Aorta (tissue), 5 donors: ENCODE measurements at places on chromosomes 2 and 18. TPM values are rescaled to one million over a fixed set of nuclear protein-coding genes. Genes with fewer than 3 reads are reported as not detected.

GRCh38 chr2:200863782-200864175 is 679 bp downstream of the CLK1 start:
- H3K4me3 ChIP-seq: peak overlapping the region; percentile 80
- H3K4me1 ChIP-seq: no peaks in the 10 kb centered on the region

DNA sequence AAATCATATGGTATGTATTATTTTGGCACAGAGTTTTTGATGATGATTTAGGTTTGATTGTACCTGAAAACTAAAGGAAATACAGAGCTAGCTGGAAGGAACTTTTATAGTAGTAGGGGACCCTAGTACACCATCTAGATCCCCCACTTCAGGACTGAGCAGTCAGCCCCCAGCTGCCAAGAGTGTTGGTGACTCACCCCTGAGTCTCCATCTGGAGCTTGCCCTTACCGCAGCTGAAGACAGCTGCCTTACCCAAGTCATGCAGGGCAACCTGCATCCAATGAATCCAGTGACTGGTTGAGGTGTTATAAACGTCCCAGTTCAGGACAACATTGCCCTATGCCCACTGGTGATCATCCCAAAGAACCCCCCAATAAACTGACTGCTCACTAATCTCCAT is 15.3 kb downstream of the PMS1 start:
- no peak overlapping the region for H3K4me3 ChIP-seq
- no peak overlapping the region for H3K27ac ChIP-seq
- no peaks in the 10 kb centered on the region for H3K27me3 ChIP-seq
- no peak for DNase-seq

Gene MOGAT1
- total RNA-seq: not detected

GRCh38 chr2:10101491-10101890 is 21.0 kb upstream of the RRM2 start:
- no peaks in the 10 kb centered on the region for H3K4me1 ChIP-seq
- no peak overlapping the region for H3K27ac ChIP-seq
- DNase-seq: no peak
- no peak overlapping the region for H3K4me3 ChIP-seq
- H3K27me3 ChIP-seq: no peaks in the 10 kb centered on the region

DNA sequence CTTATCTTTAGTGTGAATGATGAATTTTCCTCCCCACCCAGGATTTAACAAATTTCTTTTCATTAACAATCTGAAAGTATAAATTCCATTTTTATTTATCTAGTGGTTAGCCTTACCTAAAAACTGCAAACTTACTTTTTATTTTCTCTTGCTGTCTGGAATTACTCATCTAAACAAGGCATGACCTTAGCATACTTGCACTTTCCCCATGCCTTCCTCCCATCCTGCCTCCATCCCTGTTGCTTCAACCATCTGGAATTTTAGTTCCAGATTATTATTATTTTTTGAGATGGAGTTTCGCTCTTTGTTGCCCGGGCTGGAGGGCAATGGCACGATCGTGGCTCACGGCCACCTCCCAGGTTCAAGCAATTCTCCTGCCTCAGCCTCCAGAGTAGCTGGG is 35.6 kb downstream of the GDF7 start:
- no peak for DNase-seq
- no peak overlapping the region for H3K27ac ChIP-seq
- peaks cover 3% of the 10 kb centered on the region for H3K4me1 ChIP-seq
- no peak overlapping the region for H3K4me3 ChIP-seq
- no peaks in the 10 kb centered on the region for H3K36me3 ChIP-seq

Gene CFAP65
- not detected for total RNA-seq

GRCh38 chr18:79790996-79791972 is 6.5 kb upstream of the KCNG2 start:
- no peaks in the 10 kb centered on the region for H3K4me1 ChIP-seq
- no peak overlapping the region for H3K4me3 ChIP-seq
- no peaks in the 10 kb centered on the region for H3K27me3 ChIP-seq
- H3K27ac ChIP-seq: no peak overlapping the region

Gene CIB4
- not detected for total RNA-seq

GRCh38 chr2:74554820-74555531 is 456 bp downstream of the DOK1 start:
- H3K36me3 ChIP-seq: no peaks in the 10 kb centered on the region
- no peaks in the 10 kb centered on the region for H3K27me3 ChIP-seq
- H3K4me1 ChIP-seq: no peaks in the 10 kb centered on the region

GRCh38 chr18:26397019-26397418 is 151.3 kb downstream of the KCTD1 start:
- H3K36me3 ChIP-seq: no peaks in the 10 kb centered on the region
- no peaks in the 10 kb centered on the region for H3K4me1 ChIP-seq
- no peak for DNase-seq
- no peaks in the 10 kb centered on the region for H3K27me3 ChIP-seq
- no peak overlapping the region for H3K27ac ChIP-seq

GRCh38 chr2:238915196-238915595 is 67.3 kb downstream of the TWIST2 start:
- H3K4me3 ChIP-seq: no peak overlapping the region
- no peaks in the 10 kb centered on the region for H3K4me1 ChIP-seq
- no peaks in the 10 kb centered on the region for H3K36me3 ChIP-seq
- H3K27me3 ChIP-seq: no peaks in the 10 kb centered on the region
- DNase-seq: no peak
- H3K27ac ChIP-seq: no peak overlapping the region

- no peaks in the 10 kb centered on the region for H3K4me1 ChIP-seq
- no peaks in the 10 kb centered on the region for H3K27me3 ChIP-seq
- no peak for DNase-seq
- no peaks in the 10 kb centered on the region for H3K36me3 ChIP-seq
- H3K4me3 ChIP-seq: no peak overlapping the region
These were observed 15.2 kb downstream of the GNLY start for GRCh38 chr2:85709401-85709811.

Gene RTP5
- total RNA-seq: not detected

Gene GDF7
- 16.4 TPM for total RNA-seq

Gene GPR155
- 15.9 TPM for total RNA-seq

GRCh38 chr2:41414486-41415230 is 633.2 kb upstream of the PKDCC start:
- no peaks in the 10 kb centered on the region for H3K36me3 ChIP-seq
- no peak overlapping the region for H3K4me3 ChIP-seq
- no peaks in the 10 kb centered on the region for H3K27me3 ChIP-seq

- H3K27ac ChIP-seq: no peak overlapping the region
- H3K4me3 ChIP-seq: no peak overlapping the region
- H3K36me3 ChIP-seq: no peaks in the 10 kb centered on the region
- H3K4me1 ChIP-seq: peaks cover under 1% of the 10 kb centered on the region
- no peaks in the 10 kb centered on the region for H3K27me3 ChIP-seq
These were observed 3.6 kb downstream of the SCRN3 start for GRCh38 chr2:174399171-174399570.

GRCh38 chr2:18312818-18313217 is 247.6 kb downstream of the RDH14 start:
- no peak overlapping the region for H3K27ac ChIP-seq
- H3K27me3 ChIP-seq: no peaks in the 10 kb centered on the region
- DNase-seq: no peak
- peaks cover 4% of the 10 kb centered on the region for H3K4me1 ChIP-seq
- H3K36me3 ChIP-seq: no peaks in the 10 kb centered on the region

- DNase-seq: no peak
- no peak overlapping the region for H3K4me3 ChIP-seq
- H3K4me1 ChIP-seq: no peaks in the 10 kb centered on the region
- H3K36me3 ChIP-seq: no peaks in the 10 kb centered on the region
- H3K27ac ChIP-seq: no peak overlapping the region
These were observed 109.0 kb upstream of the CBLN2 start for GRCh38 chr18:72652990-72653593.

Gene CAPN10
- 23.7 TPM for total RNA-seq

- no peaks in the 10 kb centered on the region for H3K4me1 ChIP-seq
- H3K27me3 ChIP-seq: no peaks in the 10 kb centered on the region
- H3K27ac ChIP-seq: no peak overlapping the region
- no peaks in the 10 kb centered on the region for H3K36me3 ChIP-seq
These were observed 24.9 kb downstream of the ZFP36L2 start for GRCh38 chr2:43201497-43201896.

GRCh38 chr2:13057671-13058070 is 340.9 kb downstream of the TRIB2 start:
- H3K27me3 ChIP-seq: no peaks in the 10 kb centered on the region
- no peaks in the 10 kb centered on the region for H3K4me1 ChIP-seq
- no peak for DNase-seq
- H3K4me3 ChIP-seq: no peak overlapping the region
- no peaks in the 10 kb centered on the region for H3K36me3 ChIP-seq

DNA sequence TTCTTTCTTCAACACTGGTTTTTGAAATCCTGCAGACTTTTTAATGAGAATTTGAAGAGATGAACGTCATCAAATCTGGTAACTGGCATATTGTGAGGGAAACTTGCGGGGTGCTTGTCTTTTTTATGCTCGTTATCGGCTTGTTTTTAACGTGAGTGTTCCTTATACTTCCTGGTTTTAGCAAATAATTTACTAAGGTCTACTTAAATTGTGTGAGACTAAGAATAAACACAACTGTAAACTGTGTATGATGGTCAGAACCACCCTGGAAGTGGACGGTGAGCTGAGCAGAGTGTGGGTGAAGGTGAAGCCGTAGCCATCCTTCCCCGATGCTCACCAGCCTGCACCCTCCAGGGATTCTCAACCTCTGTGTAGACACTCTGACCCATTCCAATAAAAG is 82.3 kb upstream of the CDC42EP3 start:
- no peaks in the 10 kb centered on the region for H3K4me1 ChIP-seq
- H3K36me3 ChIP-seq: no peaks in the 10 kb centered on the region
- H3K27me3 ChIP-seq: no peaks in the 10 kb centered on the region
- H3K4me3 ChIP-seq: no peak overlapping the region
- no peak for DNase-seq

Gene TFPI
- total RNA-seq: 135 TPM

- no peak overlapping the region for H3K27ac ChIP-seq
- H3K27me3 ChIP-seq: no peaks in the 10 kb centered on the region
- H3K4me1 ChIP-seq: no peaks in the 10 kb centered on the region
These were observed 83.6 kb downstream of the CTNNA2 start for GRCh38 chr2:79596403-79596802.

GRCh38 chr2:148594216-148594615 is 50.3 kb upstream of the EPC2 start:
- no peak overlapping the region for H3K27ac ChIP-seq
- DNase-seq: no peak

DNA sequence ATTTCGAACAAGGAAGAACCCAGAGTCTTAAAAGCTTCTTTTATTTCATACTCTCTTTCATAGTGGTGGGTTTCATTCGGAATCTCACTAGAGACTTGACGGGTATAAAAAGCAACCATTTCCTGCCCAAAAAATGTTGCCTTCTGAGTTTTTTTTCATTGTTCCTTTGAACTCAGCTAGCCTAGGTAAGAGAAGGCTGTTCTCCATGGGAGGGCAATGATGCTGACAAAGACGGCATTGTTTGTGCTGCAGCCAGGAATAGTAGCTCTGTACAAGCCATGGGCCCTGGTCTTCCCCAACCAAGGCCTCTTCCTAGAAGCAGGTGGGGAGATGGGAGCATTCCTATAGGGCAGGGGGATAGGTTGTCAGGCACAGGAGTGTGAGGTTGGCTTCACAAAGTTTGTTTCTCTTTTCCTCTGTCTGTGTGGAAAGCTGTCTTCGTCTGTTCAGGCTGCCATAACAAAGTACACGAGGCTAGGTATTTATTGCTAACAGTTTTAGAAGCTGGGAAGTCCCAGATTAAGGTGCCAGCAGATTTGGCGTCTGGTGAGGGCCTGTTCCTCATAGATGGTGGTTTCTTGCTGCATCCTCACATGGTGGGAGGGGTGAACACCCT is 405.1 kb downstream of the NBAS start:
- no peak for DNase-seq
- H3K36me3 ChIP-seq: no peaks in the 10 kb centered on the region
- no peaks in the 10 kb centered on the region for H3K27me3 ChIP-seq
- H3K4me1 ChIP-seq: no peaks in the 10 kb centered on the region
- H3K4me3 ChIP-seq: no peak overlapping the region

- H3K27me3 ChIP-seq: no peaks in the 10 kb centered on the region
- no peaks in the 10 kb centered on the region for H3K36me3 ChIP-seq
- H3K4me3 ChIP-seq: no peak overlapping the region
These were observed 79.6 kb downstream of the USP40 start for GRCh38 chr2:233486778-233487552.

DNA sequence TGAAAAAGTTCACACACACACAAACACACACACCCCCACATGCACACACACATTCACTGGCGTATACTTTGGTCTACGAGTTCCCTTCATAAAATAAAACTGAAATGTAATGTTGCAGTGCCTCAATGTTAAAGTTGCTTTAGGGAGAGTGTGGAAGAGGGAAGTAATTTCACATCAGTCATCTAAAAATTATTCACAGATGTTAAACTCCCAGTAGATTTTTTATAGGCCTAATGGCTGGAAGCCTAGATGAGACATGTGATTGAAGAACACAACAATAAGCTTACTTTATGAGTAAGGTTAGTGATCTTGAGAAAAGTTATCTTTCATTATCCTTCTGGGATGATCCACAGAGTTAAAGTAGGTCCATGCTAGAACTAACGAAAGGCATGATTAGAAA is 506.7 kb upstream of the CNTNAP5 start:
- H3K36me3 ChIP-seq: no peaks in the 10 kb centered on the region
- no peak overlapping the region for H3K4me3 ChIP-seq
- no peak overlapping the region for H3K27ac ChIP-seq
- H3K4me1 ChIP-seq: no peaks in the 10 kb centered on the region
- H3K27me3 ChIP-seq: peaks cover 2% of the 10 kb centered on the region

- no peak for DNase-seq
- H3K4me1 ChIP-seq: no peaks in the 10 kb centered on the region
- no peaks in the 10 kb centered on the region for H3K27me3 ChIP-seq
- no peak overlapping the region for H3K27ac ChIP-seq
- H3K4me3 ChIP-seq: no peak overlapping the region
These were observed 39.7 kb downstream of the DHX57 start for GRCh38 chr2:38835990-38836389.

- H3K36me3 ChIP-seq: no peaks in the 10 kb centered on the region
- no peak for DNase-seq
- H3K4me3 ChIP-seq: no peak overlapping the region
- no peak overlapping the region for H3K27ac ChIP-seq
- no peaks in the 10 kb centered on the region for H3K4me1 ChIP-seq
These were observed 7.7 kb downstream of the DNMT3A start for GRCh38 chr2:25333981-25334380.

GRCh38 chr2:68435615-68436014 is 31.5 kb downstream of the FBXO48 start:
- no peaks in the 10 kb centered on the region for H3K36me3 ChIP-seq
- H3K4me3 ChIP-seq: no peak overlapping the region
- H3K4me1 ChIP-seq: peaks cover 4% of the 10 kb centered on the region
- no peaks in the 10 kb centered on the region for H3K27me3 ChIP-seq
- H3K27ac ChIP-seq: no peak overlapping the region

- peak; percentile 96 for DNase-seq
- H3K27me3 ChIP-seq: no peaks in the 10 kb centered on the region
- no peaks in the 10 kb centered on the region for H3K36me3 ChIP-seq
These were observed 6.8 kb upstream of the SNED1 start for GRCh38 chr2:240991378-240992263.

- H3K27ac ChIP-seq: no peak overlapping the region
- no peaks in the 10 kb centered on the region for H3K27me3 ChIP-seq
- DNase-seq: no peak
- no peaks in the 10 kb centered on the region for H3K4me1 ChIP-seq
- H3K4me3 ChIP-seq: no peak overlapping the region
These were observed 53.6 kb upstream of the HNMT start for GRCh38 chr2:137910641-137911040.

GRCh38 chr2:133766164-133766832 is 198.0 kb upstream of the NCKAP5 start:
- H3K27me3 ChIP-seq: peaks cover 2% of the 10 kb centered on the region
- no peaks in the 10 kb centered on the region for H3K4me1 ChIP-seq
- H3K36me3 ChIP-seq: no peaks in the 10 kb centered on the region
- H3K27ac ChIP-seq: no peak overlapping the region

GRCh38 chr2:174158003-174158402 is 90.3 kb downstream of the OLA1 start:
- no peak overlapping the region for H3K4me3 ChIP-seq
- H3K36me3 ChIP-seq: no peaks in the 10 kb centered on the region
